ENCODE measurements at places on chromosomes 7 and 10.

DNA sequence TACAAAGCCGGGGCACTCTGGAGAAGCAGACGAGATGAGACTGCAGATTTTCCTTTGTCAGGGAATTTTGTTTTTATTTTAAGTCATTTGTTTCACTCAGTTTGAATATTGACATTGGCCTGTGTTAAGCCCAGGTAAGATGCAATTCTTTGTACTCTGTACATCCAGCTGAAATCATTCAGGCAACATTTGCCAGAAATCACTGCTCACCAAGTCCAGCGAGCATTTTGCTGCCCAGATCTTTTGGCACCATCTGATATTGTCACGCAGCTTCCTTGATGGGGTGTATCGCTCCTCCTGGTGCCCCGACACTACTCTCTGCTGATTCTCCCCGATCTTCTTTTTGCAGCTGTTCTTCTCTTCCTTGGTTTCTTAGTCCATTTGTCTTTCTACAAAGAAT is 261.7 kb downstream of the GALNT17 start:
- no peak for ATAC-seq
- no peaks in the 10 kb centered on the region for H3K36me3 ChIP-seq
- H3K4me1 ChIP-seq, result no peaks in the 10 kb centered on the region
- H3K27me3 ChIP-seq, result no peaks in the 10 kb centered on the region
- H3K27ac ChIP-seq, result no peak overlapping the region

DNA sequence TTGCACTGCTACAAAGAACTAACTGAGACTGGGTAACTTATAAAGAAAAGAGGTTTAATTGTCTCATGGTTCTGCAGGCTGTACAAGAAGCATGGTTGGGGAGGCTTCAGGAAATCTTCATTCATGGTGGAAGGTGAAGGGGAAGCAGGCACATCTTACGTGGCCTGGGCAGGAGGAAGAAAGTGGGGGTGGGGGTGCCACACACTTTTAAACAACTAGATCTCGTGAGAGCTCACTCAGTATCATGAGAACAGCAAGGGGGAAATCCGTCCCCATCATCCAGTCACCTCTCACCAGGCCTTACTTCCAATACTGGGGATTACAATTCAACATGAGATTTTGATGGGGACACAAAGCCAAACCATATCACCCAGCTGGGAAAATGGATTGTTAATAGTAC is 281.7 kb downstream of the AUTS2 start:
- H3K4me1 ChIP-seq, result no peaks in the 10 kb centered on the region
- ATAC-seq, result no peak
- no peaks in the 10 kb centered on the region for H3K36me3 ChIP-seq
- H3K4me3 ChIP-seq, result no peak overlapping the region

GRCh38 chr7:12091231-12091630 is 119.9 kb upstream of the TMEM106B start:
- no peak for ATAC-seq
- no peak overlapping the region for H3K4me3 ChIP-seq
- H3K27me3 ChIP-seq, result no peaks in the 10 kb centered on the region
- H3K36me3 ChIP-seq, result no peaks in the 10 kb centered on the region
- H3K27ac ChIP-seq, result no peak overlapping the region

- H3K4me3 ChIP-seq, result peak overlapping the region; percentile 90
- peak overlapping the region; percentile 98 for H3K27ac ChIP-seq
These were observed 21.8 kb downstream of the PRKCQ start for GRCh38 chr10:6558272-6558671.

- H3K4me3 ChIP-seq, result no peak overlapping the region
- no peak overlapping the region for H3K27ac ChIP-seq
- H3K27me3 ChIP-seq, result peaks cover 4% of the 10 kb centered on the region
- H3K36me3 ChIP-seq, result no peaks in the 10 kb centered on the region
- H3K4me1 ChIP-seq, result peaks cover 9% of the 10 kb centered on the region
These were observed 188.6 kb downstream of the DIP2C start for GRCh38 chr10:500876-501275.

GRCh38 chr7:108813251-108814014 is 243.8 kb downstream of the DNAJB9 start:
- no peaks in the 10 kb centered on the region for H3K27me3 ChIP-seq
- no peak overlapping the region for H3K27ac ChIP-seq
- ATAC-seq, result no peak
- H3K36me3 ChIP-seq, result no peaks in the 10 kb centered on the region

DNA sequence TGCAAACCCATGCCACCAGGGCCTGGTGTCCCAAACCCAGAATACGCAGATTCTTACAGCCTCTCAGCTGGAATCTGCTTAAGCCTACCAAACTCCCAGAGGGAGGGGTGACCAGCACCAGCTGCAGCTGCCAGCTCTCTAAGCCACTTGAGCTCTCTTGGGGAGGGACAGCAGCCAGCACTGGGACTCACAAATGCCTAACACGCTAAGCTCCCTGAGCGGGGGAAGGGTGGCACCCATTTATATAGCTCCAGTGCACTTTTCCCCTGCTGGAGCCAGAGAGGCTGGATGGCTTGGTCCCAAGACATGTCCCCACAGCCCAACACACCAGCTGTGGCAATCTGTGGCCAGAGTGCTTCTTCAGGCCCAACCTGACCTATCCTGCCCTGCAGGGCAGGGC is 326.8 kb upstream of the NRG3 start:
- no peak overlapping the region for H3K4me3 ChIP-seq
- H3K4me1 ChIP-seq, result no peaks in the 10 kb centered on the region
- no peaks in the 10 kb centered on the region for H3K27me3 ChIP-seq
- no peak overlapping the region for H3K27ac ChIP-seq
- no peaks in the 10 kb centered on the region for H3K36me3 ChIP-seq
- ATAC-seq, result no peak

DNA sequence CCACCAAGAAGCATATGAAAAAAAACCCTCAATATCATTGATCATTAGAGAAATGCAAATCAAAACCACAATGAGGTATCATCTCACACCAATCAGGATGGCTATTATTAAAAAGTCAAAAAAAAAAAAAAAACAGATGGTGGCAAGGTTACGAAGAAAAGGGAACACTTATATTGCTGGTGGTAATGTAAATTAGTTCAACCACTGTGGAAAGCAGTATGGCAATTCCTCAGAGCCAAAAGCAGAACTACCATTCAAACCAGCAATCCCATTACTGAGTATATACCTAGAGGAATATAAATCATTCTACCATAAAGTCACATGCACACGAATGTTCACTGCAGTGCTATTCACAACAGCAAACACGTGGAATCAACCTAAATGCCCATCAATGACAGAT is 46.0 kb downstream of the CNOT4 start:
- no peaks in the 10 kb centered on the region for H3K27me3 ChIP-seq
- no peak for ATAC-seq
- H3K4me1 ChIP-seq, result peaks cover 40% of the 10 kb centered on the region
- H3K4me3 ChIP-seq, result no peak overlapping the region
- peaks cover 10% of the 10 kb centered on the region for H3K36me3 ChIP-seq

DNA sequence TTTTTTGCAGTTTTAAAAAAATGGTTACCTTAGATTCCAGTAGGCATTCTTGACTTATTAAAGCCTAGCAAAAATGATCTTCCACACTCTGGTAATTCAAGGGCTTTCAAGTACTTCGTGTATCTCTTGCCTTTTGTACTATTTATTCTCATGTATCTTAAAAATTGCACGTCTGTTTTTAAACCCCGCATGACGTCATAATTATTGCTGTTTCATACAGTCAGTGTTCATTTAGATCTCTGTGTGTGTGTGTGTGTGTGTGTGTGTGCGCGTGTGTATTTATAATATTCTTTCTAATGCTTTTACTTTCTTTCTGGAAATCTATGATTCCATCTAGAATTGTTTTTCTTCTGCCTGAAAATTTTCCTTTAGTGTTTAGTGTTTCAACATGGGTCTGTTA is 234.2 kb downstream of the CCSER2 start:
- H3K27me3 ChIP-seq, result peaks cover 25% of the 10 kb centered on the region
- H3K4me1 ChIP-seq, result no peaks in the 10 kb centered on the region
- ATAC-seq, result no peak
- no peak overlapping the region for H3K4me3 ChIP-seq
- no peaks in the 10 kb centered on the region for H3K36me3 ChIP-seq

GRCh38 chr10:21449288-21449966 is 76.1 kb downstream of the SKIDA1 start:
- no peak overlapping the region for H3K4me3 ChIP-seq
- no peaks in the 10 kb centered on the region for H3K36me3 ChIP-seq

DNA sequence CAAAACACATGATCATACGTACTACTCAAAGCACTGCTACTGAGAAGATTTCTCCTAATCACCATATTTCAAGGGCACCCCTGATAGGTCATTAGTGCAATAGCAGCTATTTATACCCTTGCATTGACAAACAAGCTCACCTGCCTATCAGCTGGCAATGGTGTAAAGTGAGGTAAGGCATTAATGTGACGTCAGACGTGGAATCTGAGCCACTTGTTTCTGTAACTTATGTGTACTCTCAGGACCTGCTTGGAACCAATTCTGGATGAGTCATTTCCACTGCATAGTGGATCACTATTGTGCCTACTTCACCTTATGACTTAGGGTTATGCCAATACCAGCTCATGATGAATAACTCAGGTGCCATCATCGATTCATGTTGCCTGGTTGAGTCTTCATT is 628.5 kb upstream of the CELF2 start:
- H3K4me3 ChIP-seq, result no peak overlapping the region
- H3K27ac ChIP-seq, result no peak overlapping the region
- peaks cover 28% of the 10 kb centered on the region for H3K27me3 ChIP-seq
- no peaks in the 10 kb centered on the region for H3K4me1 ChIP-seq
- H3K36me3 ChIP-seq, result no peaks in the 10 kb centered on the region

GRCh38 chr7:55070271-55070743 is 51.5 kb downstream of the EGFR start:
- peaks cover 15% of the 10 kb centered on the region for H3K4me1 ChIP-seq
- H3K36me3 ChIP-seq, result no peaks in the 10 kb centered on the region
- no peak overlapping the region for H3K27ac ChIP-seq
- no peak for ATAC-seq

GRCh38 chr10:48232717-48233447 is 41.6 kb downstream of the FRMPD2 start:
- no peak overlapping the region for H3K4me3 ChIP-seq
- ATAC-seq, result no peak
- peaks cover 11% of the 10 kb centered on the region for H3K27me3 ChIP-seq
- H3K27ac ChIP-seq, result no peak overlapping the region
- no peaks in the 10 kb centered on the region for H3K4me1 ChIP-seq

- H3K36me3 ChIP-seq, result no peaks in the 10 kb centered on the region
- H3K4me1 ChIP-seq, result no peaks in the 10 kb centered on the region
- H3K27me3 ChIP-seq, result peaks cover 10% of the 10 kb centered on the region
- H3K4me3 ChIP-seq, result no peak overlapping the region
These were observed 8.3 kb downstream of the SLC13A4 start for GRCh38 chr7:135719688-135720087.

DNA sequence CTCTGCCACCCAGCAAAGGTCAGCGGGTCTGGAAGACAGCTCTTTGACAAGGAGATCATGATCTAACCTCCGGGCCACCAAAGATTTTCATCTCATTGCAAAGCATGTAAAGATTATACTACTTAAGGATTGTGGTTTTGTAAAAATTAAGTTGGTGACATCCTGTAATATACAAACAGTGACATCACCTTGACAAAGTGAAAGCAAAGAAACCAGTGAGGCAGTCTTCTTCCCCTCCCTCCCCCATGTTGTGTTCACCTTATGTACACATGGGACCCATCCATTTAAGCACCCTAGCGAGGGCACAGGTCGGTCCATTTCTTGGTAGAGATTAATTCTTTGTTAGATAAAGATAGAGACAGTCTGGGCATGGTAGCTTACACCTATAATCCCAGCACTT is 3.9 kb downstream of the MDH2 start:
- peaks cover 88% of the 10 kb centered on the region for H3K36me3 ChIP-seq
- H3K27ac ChIP-seq, result peak overlapping the region; percentile 65
- ATAC-seq, result no peak
- H3K4me1 ChIP-seq, result peaks cover 27% of the 10 kb centered on the region
- H3K4me3 ChIP-seq, result no peak overlapping the region
- H3K27me3 ChIP-seq, result no peaks in the 10 kb centered on the region

GRCh38 chr10:97887399-97887798 is 37.8 kb downstream of the GOLGA7B start:
- no peaks in the 10 kb centered on the region for H3K36me3 ChIP-seq
- no peak overlapping the region for H3K4me3 ChIP-seq
- H3K4me1 ChIP-seq, result peaks cover 2% of the 10 kb centered on the region

- no peaks in the 10 kb centered on the region for H3K4me1 ChIP-seq
- peaks cover 9% of the 10 kb centered on the region for H3K27me3 ChIP-seq
- no peak overlapping the region for H3K27ac ChIP-seq
- no peaks in the 10 kb centered on the region for H3K36me3 ChIP-seq
- no peak for ATAC-seq
These were observed 119.5 kb downstream of the DOCK4 start for GRCh38 chr7:112086496-112087254.

- ATAC-seq, result no peak
- H3K27ac ChIP-seq, result no peak overlapping the region
- H3K4me1 ChIP-seq, result peaks cover 5% of the 10 kb centered on the region
- no peaks in the 10 kb centered on the region for H3K36me3 ChIP-seq
- peaks cover 3% of the 10 kb centered on the region for H3K27me3 ChIP-seq
- H3K4me3 ChIP-seq, result no peak overlapping the region
These were observed 18.7 kb downstream of the CLIP2 start for GRCh38 chr7:74307738-74308505.

DNA sequence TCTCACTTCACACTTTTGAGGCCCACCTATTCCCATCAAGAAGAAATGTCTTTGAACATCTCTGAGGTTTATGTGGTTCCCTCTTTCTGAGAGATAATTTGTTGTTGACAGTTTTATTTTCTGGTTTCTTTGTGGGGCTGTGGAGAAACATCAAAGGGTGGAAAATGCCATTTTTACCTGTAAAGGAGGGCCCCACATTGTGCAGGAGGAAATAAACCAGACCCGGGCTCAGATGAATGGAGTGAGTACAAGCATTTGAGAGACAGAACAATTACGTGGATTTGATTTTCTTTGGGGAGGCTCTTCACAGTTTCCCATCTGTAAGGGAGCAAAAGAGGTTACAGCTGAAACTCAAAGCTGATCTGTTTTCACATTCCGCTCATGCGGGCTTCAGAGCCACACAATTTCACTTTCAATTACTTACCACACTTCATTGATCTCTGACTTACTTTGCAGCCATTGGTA is 29.8 kb downstream of the ITPRIP start:
- peaks cover 18% of the 10 kb centered on the region for H3K36me3 ChIP-seq
- peak; percentile 77 for ATAC-seq
- H3K27ac ChIP-seq, result peak overlapping the region; percentile 5
- H3K4me1 ChIP-seq, result peaks cover 37% of the 10 kb centered on the region
- peak overlapping the region; percentile 32 for H3K4me3 ChIP-seq
- no peaks in the 10 kb centered on the region for H3K27me3 ChIP-seq

DNA sequence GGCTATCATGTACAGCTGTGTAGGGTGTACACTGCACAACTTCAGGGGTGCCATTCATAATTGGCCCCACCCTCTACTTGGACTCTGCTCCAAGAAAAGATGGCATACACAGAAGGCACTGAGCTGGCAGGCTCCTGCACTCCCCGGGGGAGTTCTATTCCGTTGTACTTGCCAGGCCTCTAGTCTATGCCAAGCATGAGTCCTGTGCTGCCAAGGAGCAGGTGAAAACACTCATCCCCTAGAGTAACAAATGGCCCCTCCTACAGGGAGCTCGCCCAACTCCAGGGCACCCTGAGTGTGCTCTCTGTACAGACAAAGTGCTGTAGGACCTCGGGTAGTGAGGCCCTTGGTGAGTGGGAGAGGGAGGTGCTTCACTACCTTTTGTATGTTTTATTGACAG is 127.2 kb downstream of the SLIT1 start:
- H3K36me3 ChIP-seq, result no peaks in the 10 kb centered on the region
- no peak for ATAC-seq
- H3K4me1 ChIP-seq, result no peaks in the 10 kb centered on the region
